ENCODE measurements at places on chromosomes 13 and 19.

GRCh38 chr19:48856921-48857320 lies 11.5 kb downstream of the PLEKHA4 start:
- no peak for DNase-seq

- no peak for DNase-seq
Measured at GRCh38 chr19:35845215-35846037, 6.9 kb downstream of the NPHS1 start.

GRCh38 chr13:80572308-80572922 lies 231.5 kb upstream of the SPRY2 start:
- DNase-seq = no peak

DNA sequence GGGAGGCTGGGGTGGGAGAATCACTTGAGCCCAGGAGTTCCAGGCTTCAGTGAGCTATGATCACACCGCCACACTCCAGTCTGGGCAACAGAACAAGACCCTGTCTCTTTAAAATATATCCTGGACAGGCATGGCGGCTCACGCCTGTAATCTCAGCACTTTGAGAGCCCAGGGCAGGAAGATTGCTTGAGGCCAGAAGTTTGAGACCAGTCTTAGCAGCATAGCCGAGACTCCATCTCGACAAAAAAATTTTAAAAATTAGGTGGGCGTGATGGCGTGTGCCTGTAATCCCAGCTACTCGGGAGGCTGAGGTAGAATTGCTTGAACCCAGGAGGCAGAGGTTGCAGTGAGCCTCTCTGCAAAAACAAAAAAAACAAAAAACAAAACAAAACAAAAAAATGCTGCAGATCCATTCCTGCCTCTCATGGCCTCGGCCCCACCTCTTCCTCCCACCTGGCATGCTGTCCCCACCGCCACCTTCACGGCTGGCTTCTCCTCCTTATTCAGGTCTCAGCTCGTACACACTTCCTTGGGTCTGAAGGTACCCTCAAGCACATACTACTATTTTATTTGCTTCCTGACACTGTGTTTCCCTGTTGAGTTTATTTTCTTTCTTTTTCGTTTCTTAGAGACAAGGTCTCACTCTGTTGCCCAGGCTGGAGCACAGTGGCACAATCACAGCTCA lies 5.3 kb downstream of the RFX1 start:
- DNase-seq = no peak

- no peak for DNase-seq
Measured at GRCh38 chr13:83117046-83117445, 765.2 kb downstream of the SLITRK1 start.

- no peak for DNase-seq
Measured at GRCh38 chr13:45713721-45714120, 11.6 kb downstream of the CBY2 start.

GRCh38 chr13:106390367-106390766 lies 145.1 kb downstream of the EFNB2 start:
- DNase-seq = no peak

GRCh38 chr19:51103926-51104341 lies 4.3 kb downstream of the CTU1 start:
- no peak for DNase-seq

DNA sequence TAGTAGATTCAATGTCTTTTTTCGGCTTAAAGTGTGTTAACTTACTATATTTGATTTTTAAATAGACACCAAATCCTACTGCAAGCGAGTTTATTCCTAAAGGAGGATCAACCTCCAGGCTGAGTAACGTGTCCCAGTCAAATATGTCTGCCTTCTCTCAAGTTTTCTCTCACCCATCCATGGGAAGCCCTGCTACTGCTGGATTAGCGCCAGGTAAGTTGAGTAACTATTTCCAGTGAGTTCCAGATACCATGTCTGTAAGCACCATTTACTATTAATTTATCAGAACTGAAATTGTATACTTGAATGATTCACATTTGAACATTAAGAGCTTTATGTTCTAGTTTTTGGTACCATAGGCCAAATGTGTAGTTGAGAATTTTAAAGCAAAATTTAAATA lies 81.8 kb downstream of the PAN3 start:
- no peak for DNase-seq

- DNase-seq = no peak
Measured at GRCh38 chr19:1648459-1648849, 4.0 kb downstream of the TCF3 start.

DNA sequence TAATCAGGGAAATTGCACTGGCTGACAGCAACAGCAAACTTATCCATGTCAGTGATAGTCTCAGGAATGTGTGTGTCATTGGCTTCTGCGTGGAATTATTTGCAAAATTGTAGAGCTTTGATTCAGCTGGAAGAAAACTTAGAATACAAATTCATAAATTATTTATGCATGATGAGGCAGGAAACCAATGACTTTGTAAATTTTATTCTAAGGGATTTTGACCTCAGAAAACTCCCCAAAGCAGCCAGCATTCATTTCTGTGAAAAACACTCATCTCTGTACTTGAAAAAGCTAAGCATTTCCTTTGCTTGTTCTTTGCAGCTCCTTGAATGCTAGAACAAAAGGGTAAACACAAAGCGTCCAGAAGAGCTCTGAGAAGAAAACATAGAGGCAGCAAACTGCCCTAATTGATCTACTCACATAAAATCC lies 162.4 kb downstream of the DCT start:
- DNase-seq = no peak

DNA sequence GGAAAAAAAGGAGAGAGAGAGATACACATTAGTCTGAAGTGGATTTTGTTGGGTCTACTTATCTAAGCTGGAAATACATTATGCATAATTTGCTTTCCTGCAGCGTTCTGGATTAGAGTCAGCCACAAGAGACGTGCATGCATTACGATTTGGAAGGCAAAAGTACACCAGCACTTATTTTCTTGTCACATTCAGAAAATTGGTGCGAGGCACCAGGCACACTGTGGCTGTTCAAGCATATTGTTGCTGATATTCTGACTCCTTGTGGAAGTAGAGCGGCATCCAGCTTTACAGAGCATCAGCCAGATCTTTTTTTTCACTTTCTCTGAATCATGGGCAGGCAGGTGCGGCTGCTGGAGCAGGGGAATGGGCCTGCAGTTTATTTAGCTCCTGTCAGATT lies 905.6 kb upstream of the SPRY2 start:
- no peak for DNase-seq

DNA sequence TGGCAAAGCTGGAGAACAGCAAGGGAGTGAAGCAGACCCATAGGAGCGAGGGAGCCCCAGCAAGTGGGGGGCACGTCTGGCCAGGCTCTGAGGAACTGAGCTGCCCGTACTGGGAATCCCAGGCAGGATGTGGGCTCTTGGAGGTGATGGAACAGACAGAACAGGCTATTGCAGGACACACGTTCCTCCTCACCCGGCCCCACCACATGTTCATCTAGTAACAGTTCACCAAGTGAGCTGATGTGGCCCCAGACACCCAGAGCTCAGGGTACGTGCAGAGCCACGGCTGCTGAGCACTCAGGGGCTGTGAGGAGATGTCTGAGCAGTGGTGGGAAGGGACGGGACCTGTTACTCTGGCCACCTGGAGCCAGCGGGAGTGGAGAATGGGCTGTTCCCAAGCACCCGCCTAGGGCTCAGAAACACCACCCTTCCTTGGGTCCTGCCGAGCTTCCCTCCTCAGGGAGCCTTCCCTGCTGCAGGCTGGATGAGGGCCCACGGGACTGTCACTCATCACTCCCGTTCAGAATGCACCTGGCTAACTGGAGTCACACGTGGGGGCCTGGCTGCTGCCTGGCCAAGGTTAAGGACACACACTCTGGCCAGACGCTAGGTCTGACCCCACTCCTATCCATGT lies 18.4 kb downstream of the ELL start:
- no peak for DNase-seq

GRCh38 chr19:33720691-33721682 lies 75.7 kb upstream of the KCTD15 start:
- no peak for DNase-seq

DNA sequence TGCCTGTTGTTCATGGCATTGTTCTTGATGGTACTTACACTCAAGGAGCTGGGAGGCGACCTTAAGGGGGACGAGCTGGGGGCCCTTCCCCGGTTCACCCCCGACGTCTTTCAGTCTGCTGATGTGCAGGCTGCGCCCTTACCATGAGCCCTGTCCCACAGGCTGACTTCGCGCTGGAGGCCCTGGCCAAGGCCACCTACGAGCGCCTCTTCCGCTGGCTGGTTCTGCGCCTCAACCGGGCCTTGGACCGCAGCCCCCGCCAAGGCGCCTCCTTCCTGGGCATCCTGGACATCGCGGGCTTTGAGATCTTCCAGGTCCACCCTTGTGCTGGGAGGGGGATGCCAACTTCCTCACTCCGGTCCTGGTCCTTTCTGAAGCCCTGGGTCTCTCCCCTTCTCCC lies 45.4 kb downstream of the MYH14 start:
- DNase-seq = no peak

DNA sequence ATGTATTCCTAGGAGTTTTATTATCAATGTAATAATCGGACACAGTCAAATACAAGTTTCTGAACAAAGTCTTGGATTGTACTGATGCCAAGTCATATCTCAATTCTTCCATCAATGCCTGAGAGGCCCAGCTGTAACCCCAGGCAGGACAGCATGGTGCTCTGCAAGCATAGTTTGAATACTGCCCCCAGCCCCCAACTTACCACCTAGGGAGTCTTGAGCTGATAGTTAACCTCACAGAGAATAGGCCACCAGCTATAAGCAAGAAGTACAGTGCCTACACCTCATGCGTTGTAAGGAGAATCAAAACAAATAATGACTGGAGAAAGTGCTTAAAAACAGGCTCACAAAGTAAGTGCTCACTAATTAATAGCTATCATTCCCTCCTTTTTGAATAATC lies 2.7 kb downstream of the PROSER1 start:
- no peak for DNase-seq

- no peak for DNase-seq
Measured at GRCh38 chr13:84654654-84655275, 772.5 kb upstream of the SLITRK1 start.

DNA sequence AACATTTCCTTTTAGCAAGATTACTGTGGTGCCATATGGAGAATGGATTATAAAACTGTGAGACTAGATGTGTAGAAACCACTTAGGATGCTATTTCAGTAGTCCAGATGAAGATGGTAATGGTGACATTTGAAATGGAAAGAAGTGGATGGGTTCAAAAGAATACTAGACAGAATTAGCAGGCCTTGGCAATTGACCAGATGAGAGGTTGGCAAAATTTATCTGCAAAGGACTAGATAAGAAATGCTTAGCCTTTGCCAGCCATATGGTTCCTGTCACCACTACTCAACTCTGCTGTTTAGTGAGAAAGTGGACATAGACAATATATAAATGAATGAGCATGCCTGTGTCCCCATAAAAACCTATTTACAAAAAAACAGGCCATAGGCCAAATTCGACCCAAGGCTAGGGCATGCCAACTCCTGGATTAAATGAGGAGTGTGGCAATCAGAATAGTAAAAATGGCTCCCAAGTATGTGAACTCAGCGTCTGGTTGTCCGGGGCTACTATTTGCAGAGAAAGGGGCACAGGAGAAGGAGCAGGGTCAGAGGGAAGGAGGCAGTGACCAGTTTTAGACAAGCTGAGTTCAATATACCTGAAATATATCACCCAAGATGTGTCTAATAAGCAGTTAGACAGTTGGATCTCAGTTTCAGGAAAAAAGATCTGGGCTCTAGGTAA lies 98.4 kb downstream of the ENOX1 start:
- no peak for DNase-seq

DNA sequence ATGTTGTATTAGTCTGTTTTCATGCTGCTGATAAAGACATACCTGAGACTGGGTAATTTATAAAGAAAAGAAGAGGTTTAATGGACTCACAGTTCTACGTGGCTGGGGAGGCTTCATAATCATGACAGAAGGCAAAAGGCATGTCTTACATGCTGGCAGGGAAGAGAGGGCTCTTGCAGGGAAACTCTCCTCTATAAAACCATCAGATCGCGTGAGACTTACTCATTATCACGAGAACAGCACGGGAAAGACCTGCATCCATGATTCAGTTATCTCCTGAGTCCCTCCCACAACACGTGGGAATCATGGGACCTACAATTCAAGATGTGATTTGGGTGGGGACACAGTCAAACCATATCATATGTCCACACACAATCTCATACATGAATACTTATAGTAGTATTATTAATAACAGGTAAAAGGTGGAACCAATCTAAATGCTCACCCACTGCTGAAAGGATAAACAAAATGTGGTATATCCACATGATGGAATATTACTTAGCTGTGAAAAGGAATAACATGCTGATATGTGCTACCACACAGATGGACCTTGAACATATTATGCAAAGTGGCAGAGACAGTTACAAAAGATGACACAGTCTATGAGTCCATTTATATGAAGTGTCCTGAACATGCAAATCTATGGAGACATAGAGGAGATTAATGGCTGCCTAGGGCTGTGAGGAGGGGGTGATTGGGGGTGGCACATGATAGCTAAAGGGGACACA lies 20.9 kb upstream of the CEBPA start:
- DNase-seq = no peak

DNA sequence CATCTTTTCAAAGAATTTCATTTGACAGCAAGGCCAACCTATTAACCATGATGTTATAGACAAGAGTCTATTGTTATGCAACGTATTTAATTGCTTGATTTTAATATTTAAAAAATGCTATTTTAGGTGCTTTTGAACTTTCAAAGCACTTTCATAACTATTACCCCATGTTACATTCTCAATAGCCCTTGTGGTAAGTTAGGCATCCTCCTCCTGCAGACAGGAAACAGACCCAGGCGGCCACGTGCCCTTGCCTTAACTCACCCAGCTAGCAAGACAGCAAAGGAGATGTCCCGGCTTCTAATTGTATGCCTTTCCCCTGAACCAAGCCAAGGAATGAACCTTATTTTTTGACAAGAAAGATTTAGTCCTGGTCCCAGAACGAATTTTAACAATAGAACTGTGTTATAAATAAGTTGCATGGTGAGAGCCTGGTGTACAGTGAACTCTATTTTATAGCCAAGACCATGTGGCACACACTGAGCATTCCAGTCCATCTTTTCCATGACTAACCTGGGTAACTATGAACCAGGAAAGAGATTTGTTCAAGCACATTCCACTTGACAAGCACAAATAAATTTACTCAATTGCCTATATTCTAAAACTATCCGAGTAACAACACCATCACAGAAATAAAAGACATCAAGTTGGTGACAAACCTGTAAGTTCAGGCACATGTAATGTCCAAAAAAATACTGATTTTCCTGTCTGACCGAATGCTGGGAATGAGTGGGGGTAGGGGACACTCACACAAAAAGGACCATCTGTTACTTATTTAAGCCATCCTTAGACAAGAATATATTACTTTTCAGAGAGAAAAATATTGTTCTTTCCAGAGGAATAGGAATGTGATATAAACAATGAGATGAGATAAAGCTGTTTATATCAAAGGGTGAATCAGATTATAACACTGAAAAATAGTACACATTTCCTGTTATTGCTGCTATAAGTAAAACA lies 163.0 kb downstream of the EFNB2 start:
- DNase-seq = no peak

- peak; percentile 67 for DNase-seq
Measured at GRCh38 chr19:46614114-46614722, 10.7 kb downstream of the PTGIR start.
